SK-N-MC (cell line): ENCODE measurements at places on chromosomes 4 and X.

GRCh38 chrX:52166840-52167239, 17.8 kb upstream of the MAGED4 start:
- no peak for DNase-seq

DNA sequence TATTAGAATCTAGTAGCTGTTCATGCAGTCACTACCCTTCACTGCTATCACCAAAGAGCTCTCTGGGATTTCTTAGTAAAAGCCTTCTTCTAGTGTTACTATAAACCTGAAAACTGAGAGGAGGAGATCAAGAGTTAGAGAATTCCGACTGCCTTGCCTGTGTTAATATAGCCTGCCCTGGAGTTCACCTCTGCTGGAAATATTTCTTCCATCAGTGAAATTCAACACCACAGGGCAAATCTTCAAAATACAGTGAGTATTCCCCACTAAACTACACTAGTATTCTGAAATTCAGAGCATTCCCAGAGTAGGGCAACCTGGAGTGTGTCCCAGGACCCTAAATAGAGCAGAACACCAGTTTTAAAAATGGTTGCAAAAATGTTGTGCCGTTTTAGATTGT, 301.1 kb downstream of the ARHGAP24 start:
- DNase-seq = no peak

- DNase-seq = no peak
These were observed 176.7 kb downstream of the SH3BGRL start for GRCh38 chrX:81378560-81378959.

- no peak for DNase-seq
These were observed 5.6 kb upstream of the TXK start for GRCh38 chr4:48139691-48140090.

DNA sequence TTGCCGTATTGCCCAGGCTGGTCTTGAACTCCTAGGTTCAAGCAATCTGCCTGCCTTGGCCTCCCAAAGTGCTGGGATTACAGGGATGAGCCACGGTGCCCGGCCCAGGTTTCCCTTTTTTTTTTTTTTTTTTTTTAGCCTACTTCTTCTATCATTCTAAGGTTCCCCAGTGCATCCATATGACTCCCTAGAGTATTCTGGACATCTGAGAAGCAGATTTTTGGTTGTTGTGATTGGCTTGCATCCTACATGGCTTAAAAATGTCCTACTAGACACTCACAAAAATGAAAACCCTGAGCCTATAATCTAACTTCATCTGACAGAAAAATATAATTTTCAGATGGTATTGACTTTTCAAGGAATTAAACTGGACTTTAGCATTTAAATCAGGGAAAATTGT, 41.7 kb downstream of the SMIM14 start:
- DNase-seq = no peak

DNA sequence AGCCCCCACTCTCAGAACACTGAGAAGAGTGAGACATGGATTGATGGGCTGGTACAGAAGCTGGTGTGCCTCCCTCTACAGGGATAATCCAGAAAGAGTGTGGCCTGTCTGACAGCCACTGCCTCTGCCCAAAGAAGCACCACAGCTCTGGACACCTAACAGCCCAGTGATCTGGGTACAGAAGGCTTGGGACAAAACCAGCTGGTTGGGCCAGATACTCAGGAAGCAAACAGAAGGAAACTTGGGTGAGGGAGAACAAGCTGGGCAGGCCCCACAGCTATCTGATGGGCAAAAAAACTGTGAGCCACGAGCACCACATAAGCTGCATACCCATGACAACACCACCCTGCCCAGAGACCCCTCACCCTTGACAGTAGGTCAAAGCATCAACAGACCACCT, 46.9 kb downstream of the TMPRSS11F start:
- DNase-seq = no peak

DNA sequence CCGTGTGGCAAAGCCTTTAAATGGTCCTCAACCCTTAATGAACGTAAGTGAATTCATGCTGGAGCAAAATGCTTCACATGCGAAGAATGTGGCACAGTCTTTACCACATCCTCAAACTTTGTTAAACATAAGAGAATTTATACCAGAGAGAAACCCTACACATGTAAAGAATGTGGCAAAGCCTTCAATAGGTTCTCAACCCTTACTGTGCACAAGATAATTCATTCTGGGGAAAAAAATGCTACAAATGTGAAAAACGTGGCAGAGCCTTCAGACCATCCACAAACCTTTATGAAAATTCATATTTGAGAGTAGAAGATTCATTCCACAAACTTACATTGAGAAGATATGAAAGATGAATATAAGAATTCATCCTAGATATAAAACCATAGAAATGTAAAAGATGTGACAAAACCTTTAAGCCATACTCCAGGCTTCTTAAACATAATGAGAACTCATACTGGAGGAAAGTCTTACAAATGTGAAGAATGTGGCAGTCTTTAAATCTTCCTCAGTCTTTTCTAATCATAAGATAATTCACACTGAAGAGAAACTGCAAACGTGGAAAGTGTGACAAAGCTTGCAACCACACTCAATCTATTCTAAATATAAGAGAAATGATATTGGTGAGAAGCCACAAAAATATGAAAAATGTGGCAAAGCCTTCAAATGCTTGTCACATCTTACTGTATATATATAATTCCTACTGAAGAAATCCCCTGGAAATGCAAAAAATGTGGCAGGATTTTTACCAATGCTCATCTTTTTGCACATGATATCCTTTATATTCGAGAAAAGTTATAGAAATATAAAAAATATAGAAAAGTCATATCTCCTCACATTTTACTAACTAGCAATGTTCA, 36.9 kb downstream of the ZNF141 start:
- no peak for DNase-seq

GRCh38 chr4:86522349-86522748, 71.8 kb upstream of the PTPN13 start:
- no peak for DNase-seq

DNA sequence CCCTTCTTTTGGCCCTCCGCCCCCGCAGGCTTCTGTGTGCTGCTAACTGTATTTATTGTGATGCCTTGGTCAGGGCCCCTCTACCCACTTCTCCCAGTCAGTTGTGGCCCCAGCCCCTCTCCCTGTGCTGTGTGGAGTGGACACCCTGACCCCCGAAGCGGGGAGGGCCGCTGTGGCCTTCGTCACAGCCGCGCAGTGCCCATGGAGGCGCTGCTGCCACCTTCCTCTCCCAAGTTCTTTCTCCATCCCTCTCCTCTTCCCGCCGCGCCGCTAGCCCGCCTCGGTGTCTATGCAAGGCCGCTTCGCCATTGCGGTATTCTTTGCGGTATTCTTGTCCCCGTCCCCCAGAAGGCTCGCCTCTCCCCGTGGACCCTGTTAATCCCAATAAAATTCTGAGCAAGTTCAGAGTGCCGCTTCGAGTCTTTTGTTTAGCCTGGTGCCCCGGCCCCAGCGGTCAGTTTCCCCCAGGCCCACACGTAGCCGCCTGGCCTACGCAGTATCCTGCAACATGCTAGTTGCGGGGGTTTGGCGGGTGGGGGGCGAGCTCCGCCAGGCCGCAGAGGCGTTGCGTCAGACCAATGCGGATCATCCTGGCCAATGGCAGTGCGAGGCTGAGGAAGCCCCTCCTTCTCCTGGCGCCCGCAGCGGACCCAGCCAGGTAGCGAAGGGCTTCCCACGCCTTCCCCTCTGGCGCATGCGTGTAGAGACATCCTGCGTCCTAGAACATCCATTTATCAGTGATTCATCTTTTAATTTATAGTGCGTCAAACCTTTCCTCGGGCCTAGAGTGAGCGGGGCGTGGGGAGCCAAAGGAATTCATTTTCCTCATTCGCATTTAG, 5.6 kb upstream of the KANTR start:
- no peak for DNase-seq

DNA sequence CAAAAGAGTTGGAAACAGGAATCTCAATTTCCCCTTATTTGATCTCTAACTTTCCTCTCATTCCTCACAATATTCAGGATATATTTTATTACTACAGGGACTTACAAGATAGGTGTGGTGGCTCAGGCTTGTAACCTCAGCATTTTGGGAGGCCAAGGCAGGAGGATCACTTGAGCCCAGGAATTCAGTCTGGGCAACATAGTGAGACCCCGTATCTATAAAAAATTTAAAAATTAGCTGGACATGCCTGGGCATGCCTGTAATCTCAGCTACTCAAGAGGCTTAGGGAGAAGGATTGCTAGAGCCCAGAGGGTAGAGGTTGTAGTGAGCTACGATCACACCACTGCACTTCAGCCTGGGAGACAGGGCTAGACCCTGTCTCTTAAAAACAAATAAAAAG, 200.4 kb downstream of the CAMK2D start:
- DNase-seq = no peak
